Stimulated activated CD4-positive, alpha-beta T cell treated with anti-CD3 and anti-CD28 coated beads, Interleukin-4, amount 100 ng/mL, for 4 hours (primary cell): ENCODE measurements at places on chromosomes 2 and 18.

DNA sequence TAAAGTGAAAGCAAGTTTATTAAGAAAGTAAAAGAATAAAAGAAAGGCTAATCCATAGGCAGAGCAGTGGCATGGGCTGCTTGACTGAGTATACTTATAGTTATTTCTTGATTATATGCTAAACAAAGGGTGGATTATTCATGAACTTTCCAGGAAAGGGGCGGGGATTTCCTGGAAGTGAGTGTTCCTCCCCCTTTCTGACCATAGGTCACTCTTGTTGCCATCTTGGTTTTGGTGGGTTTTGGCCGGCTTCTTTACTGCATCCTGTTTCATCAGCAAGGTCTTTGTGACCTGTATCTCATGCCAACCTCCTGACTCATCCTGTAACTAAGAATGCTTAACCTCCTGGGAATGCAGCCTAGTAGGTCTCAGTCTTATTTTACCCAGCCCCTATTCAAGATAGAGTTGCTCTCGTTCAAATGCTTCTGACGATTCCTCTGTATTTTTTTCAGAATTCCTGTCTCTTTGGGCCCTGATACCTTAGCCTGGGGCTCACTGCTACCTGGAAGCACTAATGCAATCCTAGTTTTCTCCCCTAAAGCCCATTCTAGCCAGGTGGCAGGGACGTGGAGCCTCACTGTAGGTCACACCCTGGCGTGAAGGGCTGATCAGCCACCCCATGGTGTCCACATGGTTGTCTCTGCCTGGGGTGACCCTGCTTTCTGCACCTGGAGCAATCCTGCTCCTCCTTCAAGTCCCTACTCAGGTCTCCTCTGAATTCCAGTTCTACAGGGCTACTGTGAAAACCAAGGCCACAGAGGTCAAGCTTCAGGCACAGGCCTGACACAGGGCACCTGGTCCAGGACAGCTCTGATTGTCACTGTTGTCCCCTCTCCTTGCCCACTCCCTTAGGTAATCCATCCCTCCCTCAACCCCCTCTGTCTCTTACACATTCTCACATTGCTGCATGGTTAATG, 6.0 kb upstream of the SLC35F6 start:
- no peak for DNase-seq

DNA sequence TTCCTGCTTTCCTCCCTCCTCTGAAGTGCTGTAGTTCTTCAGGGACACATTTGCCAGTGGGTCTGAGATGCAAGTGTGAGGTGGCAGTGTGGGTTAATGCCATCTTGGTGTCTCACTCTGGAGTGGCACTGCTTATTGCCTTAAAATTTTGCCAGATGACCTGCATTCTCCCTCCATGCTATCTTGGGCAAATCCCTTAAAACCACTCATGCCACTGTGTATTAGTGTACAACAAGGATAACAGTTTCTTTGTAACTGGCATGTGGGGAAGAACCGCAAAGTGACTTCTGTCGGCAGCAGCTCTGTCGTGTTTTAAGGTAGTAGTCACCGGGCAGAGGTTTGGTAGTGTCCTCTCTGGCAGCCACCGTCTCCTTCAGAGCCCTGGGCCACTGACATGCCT, 124.2 kb downstream of the NEDD4L start:
- DNase-seq = no peak

- DNase-seq = no peak
These were observed 237.9 kb downstream of the CCDC102B start for GRCh38 chr18:69035756-69036155.

DNA sequence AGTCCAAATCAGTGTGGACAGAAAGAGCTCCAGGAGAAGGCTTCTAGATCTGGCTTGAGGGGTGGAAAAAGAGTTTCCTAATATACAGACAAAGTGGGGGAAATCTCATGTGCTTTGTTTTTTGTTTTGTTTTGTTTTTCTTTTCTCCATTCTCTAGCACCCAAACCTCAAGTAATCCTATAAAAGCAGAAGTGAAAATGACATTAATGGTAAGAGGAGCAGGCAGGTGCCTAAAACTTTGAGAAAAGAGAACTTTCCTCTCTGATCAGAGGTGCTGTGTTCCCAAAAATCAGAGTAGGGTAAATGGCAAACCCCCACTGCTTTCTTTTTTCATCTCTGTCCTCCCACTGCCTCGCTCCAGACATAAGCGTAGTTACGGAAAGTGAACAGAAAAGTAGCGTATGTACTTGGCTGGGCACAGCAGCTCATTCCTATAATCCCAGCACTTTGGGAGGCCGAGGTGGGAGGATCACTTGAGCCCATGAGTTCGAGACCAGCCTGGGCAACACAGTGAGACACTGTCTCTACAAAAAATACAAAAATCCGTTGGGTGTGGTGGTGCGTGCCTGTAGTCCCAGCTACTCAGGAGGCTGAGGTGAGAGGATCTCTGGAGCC, 77.8 kb downstream of the FAM161A start:
- no peak for DNase-seq

GRCh38 chr2:67241453-67241852, 155.7 kb upstream of the ETAA1 start:
- no peak for DNase-seq

GRCh38 chr2:218266316-218266979, 3.5 kb downstream of the AAMP start:
- no peak for DNase-seq
